ENCODE measurements at places on chromosomes 7 and 10.

GRCh38 chr10:93115661-93116383 lies 42.1 kb downstream of the CYP26A1 start:
- DNase-seq, result peak; percentile 69

- peak; percentile 78 for DNase-seq
Measured at GRCh38 chr10:96642973-96643372, 56.2 kb upstream of the TM9SF3 start.

DNA sequence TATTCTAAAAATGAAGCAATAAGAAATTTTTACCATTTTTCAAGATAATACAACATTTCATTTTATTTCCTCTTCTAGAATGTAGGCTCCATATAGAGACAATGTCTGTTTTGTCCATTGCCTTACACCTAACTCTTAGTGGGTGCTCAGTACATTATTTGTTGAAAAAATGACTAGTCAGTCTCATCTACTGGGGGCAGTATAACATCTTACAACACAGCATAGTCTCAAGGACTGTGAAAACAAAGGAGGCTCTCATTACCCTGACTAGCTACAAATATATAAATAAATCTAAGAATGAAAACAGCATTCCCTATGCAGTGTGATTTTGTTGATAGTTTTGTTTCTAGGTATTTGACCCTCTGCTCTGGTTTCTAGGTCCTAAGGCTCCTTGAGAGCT lies 11.6 kb downstream of the CRPPA start:
- no peak for DNase-seq

DNA sequence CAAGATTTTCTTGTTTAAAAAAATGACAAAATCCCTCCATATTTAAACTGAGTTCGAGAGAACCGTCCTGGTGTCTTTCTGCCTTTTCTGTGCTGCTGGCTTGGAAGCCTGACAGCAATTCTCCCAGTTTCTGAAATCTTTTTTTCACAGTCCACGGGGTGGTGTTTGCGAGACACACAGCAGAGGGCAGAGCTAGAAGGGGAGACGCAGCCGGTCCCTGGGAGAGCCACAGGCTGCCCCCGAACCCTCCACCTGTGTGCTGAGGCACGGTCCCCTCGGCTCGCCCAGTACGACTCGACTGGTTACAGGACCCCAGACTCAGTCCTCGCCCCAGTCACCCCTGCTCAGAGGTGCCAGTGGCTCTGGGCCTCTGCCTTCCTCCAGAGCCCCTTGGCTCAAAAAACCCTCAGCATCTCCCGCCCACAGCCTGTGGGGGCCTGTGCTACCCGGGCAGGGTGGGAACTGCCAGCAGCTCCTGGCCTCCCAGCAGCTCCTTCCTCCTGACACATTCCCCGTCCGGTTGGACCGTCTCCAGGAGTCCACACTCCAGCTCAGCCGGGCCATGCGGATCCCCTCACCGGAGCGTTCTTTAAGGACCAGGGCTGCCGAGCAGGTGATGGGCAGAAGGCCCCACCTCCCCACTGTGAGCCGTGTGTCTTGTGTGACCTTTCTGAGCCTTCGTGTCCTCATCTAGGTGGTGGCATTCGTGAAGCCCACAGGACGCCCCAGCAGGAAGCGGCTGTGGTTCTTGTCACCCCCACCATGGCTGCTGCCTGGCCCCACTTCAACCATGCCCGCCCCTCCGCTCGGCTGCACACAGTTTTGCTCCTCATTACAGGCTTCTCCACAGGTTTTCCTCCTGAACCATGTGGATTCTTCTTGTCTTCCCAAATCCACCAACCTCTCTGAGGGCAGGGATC lies 52.3 kb upstream of the EN2 start:
- no peak for DNase-seq

DNA sequence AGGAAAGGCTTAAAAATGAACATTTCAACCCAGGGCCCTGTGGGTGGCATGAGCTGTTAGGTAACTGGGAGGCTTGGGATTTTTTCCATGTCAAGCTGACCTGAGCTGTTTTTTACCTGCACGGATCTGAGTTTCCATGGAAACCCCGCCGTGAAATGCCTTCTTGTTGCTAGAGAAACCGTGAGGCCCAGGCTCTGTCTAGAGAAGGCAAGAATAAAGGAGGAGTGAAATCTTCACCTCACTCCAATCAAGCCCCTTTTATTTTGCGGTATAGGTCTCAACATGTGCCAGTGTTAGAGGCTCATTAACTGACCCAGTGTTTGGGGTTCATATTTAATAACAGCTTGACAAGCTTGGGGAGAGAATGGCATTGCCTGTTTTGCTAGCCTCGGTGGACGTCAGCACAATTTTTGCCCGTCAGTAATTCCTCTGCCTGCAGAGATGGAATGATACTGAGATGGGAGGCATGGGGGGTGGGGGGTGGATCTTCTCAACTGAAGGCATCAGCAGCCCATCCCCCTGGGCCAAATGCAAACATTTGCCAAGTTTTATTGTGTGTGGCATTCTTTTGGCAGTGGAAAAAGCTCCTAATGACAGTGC lies 48.9 kb upstream of the PDCD4 start:
- no peak for DNase-seq

DNA sequence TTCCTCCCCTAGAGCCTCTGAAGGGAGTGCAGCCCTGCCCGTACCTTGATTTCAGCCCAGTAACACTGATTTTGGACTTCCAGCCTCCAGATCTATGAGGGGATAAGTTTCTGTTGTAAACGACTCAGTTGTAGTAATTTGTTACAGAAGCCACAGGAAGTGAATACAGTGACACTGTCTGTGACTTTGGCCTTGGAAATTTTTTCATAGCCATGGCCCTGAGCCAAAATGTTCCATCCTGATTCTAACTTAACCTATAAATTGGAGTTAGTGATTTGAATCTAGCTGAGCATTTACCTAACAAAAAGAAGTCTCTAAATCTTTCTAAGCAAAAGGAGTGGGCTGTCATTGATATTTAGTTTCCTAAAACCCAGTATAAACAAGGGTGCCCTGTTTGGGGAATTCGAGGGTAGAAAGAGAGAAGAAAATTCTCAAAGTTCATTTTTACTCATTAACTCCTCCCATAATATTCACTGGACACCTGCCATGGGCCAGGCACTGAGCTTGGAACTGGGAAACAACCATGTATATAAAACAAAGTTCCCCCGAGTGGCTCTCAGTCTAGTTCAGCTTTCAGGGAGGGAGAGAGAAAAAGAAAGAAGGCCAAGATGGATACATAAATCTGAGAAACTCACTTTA lies 162.3 kb downstream of the SKIDA1 start:
- no peak for DNase-seq

GRCh38 chr7:77736991-77737390 lies 40.7 kb downstream of the RSBN1L start:
- DNase-seq, result no peak

GRCh38 chr10:107561136-107561650 lies 396.7 kb upstream of the SORCS1 start:
- DNase-seq, result no peak

DNA sequence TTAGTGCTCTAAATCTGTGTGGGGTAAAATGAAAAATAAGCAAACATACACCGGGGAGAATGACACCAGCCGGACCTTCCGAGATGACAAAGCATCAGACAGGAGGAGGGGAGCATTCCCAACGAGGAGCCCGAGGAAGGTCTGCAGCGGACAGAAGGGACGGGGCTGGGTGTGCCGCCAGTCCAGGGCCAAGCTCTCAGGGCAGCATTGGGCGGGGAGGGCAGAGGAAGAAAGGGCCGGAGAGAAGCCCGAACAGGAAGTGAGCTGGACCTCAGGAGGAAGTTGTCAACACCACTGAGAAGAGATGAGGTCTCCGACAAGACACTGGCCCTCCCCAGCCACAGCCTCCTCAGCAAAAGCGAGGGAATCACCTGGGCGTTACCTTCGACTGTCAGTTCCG lies 182.6 kb upstream of the RNF32 start:
- no peak for DNase-seq

DNA sequence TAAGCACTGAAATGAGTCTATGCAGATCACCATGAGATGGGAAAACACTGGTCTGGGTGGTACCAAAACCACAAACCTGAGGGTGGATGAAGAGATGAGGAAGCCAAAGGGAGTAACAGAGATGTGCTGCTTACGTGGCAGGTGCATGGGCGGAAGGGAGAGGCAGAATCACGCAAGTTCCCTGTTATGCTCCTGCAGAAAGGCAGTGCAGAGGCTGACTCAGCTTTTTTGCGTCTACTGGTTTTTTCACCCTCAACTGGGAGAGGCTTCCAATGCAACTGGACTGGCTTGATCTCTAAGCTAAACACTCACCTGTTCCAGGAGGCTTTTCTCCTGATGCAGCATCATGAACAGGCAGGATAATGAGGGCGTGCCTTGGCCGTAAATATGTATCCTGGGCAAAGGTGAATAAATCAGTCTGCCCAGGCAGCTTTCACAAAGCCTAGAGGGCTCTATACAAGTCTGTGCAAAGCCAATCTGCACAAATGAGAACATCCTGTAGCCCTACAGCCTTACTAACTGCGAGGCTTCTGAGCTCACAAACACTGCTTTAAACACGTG lies 95.4 kb upstream of the AFAP1L2 start:
- peak; percentile 22 for DNase-seq

DNA sequence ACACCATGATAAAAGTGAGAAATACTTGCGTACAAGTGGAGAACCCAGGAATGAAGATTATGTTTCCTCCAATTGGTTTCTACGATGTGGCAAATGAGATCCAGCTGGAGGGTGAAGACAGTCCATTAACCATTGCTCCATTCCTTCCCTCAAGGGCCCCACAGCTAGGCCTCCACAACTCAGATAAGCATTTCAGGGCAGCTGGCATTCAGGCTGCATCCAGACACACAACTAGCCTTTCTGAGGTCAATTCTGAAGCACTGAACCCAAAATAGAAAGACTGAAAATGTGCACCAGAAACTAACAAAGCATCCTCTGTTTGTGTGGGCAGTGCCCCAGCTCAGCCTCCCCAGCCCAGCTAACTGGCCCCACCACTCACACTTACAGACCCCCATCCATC lies 94.8 kb downstream of the GSAP start:
- no peak for DNase-seq

GRCh38 chr10:100037758-100038315 lies 28.1 kb upstream of the DNMBP start:
- DNase-seq, result no peak

Data from CD4-positive, alpha-beta T cell treated with Interleukin-1 beta for 1 hour (primary cell).